ENCODE measurements at places on chromosomes 1 and 21.

GRCh38 chr1:218917656-218918055 lies 256.0 kb upstream of the LYPLAL1 start:
- DNase-seq, result no peak

GRCh38 chr1:232385221-232385620 lies 244.7 kb downstream of the SIPA1L2 start:
- DNase-seq, result no peak

DNA sequence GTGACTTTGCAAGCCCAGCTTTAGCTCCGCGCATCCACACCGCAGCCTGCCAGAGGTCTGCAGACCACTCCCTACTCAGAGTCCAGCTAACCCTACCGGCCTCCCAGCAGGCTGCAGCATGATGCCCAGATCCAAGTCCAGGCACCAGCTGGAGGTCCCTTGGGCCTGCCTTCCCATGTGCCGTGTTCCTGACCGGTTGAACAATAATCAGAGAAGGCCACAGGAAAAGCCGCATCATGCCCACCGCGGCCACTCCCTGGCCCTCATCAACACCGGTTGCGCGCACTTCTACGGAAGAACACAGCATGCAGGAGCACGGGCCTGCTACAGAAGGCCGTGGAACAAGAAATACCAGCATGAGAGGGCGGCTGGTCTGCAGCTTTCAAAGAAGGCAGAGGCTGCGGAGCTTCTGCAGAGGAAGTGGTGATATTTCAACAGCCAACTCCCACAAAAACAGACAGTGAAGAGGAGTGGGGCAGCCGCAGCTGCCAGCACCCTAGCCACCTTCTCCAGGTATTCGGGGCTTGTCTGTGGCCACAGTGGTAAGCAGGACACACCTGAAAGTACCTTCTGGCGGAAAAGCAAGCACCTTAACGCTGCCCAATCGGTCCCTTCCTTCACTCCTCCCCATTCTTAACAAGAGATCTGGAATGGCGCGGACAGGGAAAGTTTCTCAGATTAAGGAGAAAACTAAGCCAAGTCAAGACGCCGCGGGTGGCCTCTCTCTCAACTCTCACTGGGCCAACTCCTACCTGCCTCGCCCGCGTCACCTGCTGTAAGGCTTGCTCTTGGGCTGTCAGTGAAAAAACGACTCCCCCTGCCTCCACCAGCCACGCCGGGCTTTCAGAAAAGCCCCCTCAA lies 1.5 kb downstream of the PGBD5 start:
- DNase-seq, result peak; percentile 2

DNA sequence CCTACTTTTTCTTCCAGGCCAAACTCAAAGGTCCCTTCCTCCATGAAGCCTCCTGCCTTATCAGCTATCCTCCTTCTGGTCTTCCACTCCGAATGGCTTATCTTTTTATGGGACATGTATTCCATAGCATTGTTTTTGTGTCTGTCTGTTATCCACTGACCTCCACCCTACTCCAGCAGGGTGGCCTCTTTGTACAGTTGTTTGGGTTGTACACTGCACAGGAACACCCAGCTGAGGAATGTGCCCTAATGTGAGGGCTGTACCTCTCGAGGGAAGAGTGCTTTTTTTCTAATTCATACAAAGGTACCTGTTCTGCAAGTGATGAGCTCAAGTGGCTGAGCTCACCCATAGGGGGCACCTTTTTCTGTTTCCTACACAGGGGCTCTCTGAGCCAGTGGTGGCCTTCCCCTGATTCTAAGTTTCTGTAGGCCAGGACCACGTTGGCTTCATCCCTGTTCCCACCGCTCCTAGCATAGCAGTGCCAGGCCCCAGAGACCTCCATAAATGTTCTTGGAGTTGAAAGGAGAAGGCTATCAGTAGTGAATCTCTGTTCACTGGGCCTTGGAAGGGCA lies 108.2 kb downstream of the FOXD2 start:
- DNase-seq, result no peak

- DNase-seq, result no peak
Observed at GRCh38 chr1:21700094-21700493, 30.9 kb upstream of the RAP1GAP start.

GRCh38 chr1:163399976-163400601 lies 78.3 kb downstream of the NUF2 start:
- no peak for DNase-seq

GRCh38 chr1:914131-914890 lies 9.4 kb upstream of the SAMD11 start:
- DNase-seq, result peak; percentile 1

DNA sequence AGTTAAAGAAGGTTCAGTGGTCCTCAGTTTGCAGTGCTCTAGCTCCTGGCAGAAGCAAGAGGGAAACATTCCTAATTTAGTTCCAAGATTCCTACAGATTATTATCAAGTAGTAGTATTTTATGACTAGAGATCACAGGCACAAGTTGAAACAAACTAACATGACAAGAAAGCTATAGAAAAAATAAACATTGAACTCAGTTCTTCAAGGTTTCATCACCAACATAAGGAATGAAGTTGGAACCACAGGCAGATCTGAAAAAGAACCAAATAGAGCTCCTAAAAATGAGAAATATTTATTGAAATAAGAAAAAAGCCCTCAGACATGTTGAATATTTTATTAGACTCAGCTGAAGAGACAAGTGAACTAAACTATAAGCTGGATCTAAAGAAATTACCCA lies 40.6 kb downstream of the PDC start:
- DNase-seq, result no peak

GRCh38 chr1:91803847-91804545 lies 82.0 kb downstream of the TGFBR3 start:
- peak; percentile 59 for DNase-seq

GRCh38 chr1:113777561-113777960 lies 18.3 kb upstream of the PHTF1 start:
- DNase-seq, result no peak

DNA sequence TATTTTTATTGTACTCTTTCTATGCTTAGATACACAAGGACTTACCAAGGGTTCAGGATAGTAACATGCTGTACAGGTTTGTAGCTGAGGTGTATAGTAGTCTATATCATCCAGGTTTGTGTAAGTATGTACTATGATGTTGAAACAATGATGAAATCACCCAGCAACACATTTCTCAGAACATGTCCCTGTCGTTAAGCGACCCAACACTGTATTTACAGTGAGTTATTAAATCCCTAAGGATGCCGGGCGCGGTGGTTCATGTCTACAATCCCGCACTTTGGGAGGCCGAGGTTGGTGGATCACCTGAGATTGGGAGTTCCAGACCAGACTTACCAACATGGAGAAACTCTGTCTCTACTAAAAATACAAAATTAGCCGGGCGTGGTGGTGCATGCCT lies 21.6 kb upstream of the RCOR3 start:
- no peak for DNase-seq

DNA sequence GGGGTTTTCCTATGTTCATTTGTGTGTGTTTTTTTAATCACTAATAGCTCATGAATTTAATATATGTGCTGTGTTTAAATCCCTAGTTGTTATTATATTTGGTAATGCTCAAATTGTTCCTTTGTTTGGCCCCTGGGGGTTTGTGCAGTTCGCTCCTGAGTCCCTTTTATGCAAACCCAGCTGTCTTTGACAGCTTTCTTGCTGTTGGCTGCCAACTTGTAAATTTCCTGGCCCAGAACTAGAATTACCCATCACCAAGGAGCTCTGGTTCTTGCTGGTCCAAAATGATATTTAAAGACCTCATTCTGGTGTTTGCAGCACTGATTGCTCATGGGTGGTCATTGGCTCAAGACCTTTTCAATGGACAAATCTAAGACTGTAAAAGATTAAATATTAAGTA lies 39.6 kb upstream of the PGBD5 start:
- no peak for DNase-seq

DNA sequence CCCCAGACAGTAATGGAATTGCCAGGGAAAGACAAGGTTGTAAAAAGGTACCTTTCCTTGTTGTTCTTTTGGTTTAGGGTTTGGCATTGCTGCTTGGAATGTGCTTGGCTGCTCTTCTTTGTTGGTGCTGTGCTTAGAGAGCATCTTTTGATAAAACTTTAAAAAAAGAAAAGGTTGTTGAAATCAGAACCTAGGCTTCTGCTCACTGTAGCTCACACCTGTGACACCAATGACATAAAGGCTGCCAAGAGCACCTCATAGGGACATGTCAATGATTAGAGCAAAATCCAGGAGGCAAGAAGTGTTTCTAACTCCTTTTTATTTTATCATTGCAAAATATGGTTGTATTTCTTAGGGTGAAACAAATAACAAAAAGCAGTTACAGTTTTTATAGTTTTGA lies 28.9 kb downstream of the CLEC20A start:
- DNase-seq, result no peak

DNA sequence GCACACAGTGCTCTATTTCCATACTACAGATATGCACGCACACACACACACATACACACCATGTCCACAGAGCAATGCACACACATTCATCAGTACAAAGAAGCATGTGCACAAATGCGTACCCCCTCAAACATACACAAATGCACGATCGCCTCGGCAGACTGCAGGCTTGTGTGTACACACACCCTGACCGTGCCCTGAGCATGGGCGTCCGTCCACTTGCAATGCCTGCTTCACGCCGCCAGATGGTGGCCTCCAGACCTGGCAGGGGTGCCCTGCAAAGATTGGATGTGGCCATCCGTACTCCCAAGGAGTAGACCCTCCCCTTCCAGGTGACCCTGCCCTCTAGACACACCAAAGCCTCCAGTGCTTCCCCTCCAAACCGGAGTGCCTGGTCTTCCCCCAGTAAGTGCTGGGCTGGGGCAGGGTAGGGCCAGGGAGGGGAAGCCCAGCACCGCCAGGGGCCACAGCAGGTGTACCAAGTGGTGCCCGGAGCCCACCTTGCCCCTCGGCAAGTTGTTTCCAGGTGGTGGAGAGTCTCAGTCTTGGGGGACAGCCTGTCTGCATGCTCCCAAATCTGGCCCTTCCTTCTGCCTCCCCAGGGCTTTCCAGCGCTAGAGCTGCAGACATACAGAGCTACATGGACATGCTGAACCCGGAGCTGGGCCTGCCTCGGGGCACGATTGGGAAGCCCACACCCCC lies 20.6 kb downstream of the ESPN start:
- peak; percentile 45 for DNase-seq

DNA sequence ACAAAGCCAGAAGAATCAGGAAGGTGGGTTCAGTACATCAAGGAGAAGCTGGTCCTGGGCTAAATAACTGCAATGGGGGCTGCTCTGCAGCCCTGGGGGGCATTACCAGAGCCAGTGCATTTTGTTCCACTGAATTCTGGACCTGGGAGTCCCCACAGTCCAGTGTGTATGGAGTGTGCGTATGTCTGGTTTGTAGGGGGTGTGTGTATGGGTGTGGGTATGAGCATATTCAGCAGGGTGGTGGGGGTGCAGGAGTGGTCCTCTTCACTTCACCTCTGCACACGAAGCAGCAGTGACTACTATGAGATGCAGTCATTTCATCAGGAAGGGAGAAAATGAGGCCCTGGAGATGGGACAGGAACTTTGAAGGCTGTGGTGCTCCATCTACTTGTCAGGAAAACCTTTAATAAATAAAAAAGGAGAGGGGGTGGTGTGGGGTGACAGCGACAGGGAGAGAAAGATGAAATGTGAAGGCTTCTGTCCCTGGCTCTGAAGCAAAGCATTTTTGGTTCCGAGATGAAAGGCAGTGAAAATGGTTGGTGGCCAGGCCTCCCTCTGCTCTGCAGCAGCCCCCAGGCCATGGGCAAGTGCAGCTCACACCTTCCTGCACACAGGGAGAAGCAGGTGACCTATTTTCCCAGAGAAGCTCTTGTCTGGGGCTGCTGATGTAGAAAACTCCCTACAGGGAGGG lies 121.5 kb upstream of the CACHD1 start:
- DNase-seq, result no peak

DNA sequence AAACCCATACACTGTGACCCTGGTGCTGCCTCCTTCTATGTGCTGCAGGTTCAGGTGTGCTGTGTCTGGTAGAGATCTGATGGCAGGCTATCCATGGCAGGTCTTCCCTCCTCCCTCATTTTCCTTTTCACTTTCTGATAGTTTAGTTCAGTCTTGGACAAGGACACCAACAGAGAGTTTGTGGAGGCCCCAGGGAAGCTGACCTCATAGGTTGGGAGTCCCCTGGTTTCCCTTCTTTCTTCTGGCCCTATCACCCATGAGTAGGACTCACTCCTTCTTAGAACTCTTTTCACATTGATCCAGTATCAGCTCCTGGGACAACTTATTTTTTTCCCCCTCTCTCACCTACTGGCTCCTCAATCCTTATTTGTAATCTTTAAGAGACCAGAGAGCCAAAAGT lies 8.3 kb downstream of the GRHL3 start:
- no peak for DNase-seq

GRCh38 chr21:39637971-39638240 lies 25.2 kb downstream of the B3GALT5 start:
- DNase-seq, result no peak

- no peak for DNase-seq
Observed at GRCh38 chr1:221683681-221684080, 58.2 kb downstream of the DUSP10 start.

GRCh38 chr1:179883040-179883744 lies 1.1 kb downstream of the TOR1AIP1 start:
- DNase-seq, result no peak

Measured in stimulated activated CD4-positive, alpha-beta T cell treated with anti-CD3 and anti-CD28 coated beads, Interleukin-4, amount 100 ng/mL, for 1 hour (primary cell).